Activated T-cell treated with anti-CD3 and anti-CD28 coated beads, Interleukin-2, amount 50 U/mL, for 4 hours (primary cell): ENCODE measurements at places on chromosomes 6 and 20.

DNA sequence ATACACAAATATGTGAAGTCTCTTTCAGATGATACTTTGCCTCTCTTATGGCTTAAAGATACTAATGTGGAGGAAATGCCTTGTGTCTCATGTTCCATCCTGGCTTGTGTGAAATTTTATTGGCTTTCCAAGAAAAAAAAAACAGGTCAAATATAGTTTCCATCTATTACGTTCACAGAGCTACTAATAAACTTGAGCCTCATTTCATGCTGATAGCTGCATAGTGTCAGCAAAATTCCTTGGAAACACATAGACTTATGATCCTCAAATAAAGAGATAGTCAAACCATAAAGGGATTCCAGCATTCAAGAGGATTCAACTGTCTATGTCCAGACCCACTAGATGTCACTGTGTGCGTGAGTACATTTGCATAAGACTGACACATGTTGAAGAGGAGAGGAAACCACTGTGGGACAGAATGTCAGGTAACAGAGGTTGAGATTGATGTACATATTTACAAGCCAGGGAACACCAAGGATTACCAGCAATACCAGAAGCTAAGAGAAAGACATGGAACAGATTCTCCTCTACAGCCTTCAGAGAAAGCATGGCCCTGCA, 266.6 kb downstream of the COL12A1 start:
- no peak for DNase-seq

GRCh38 chr6:2396846-2397630, 151.6 kb upstream of the GMDS start:
- no peak for DNase-seq

GRCh38 chr20:39462416-39462945, 500.3 kb downstream of the DHX35 start:
- DNase-seq, result no peak

DNA sequence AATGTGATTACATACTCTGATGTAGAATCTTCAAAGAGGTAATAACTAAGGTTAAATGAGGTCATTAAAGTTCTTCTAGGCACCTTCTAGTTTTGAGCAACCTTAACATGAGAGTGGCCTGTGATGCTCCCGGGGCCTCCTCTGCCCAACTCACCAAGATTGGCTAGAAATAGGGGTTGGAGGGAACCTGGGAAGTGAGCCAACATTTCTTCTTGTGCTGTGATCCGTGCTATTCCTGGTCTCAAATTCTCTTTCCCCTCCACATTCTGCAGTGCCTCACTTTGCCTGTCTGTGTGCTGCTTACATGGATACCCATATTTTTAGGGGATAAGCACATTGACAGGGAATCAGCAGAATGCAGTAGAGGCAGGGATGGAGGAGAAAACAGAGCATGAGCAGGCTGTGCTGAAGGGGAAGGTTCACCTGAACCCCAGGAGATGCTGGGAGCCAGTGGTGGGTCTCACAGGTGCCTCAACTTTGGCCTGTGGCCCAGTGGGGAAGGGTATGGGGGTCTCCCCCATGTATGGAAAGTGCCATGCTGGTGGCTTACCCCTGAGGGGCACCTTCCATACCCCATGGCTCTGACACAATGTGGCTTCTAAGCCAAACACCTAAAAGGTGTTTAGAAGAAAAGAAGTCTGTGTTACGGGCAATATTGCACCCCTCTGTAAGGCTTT, 164.7 kb upstream of the CHD6 start:
- no peak for DNase-seq

DNA sequence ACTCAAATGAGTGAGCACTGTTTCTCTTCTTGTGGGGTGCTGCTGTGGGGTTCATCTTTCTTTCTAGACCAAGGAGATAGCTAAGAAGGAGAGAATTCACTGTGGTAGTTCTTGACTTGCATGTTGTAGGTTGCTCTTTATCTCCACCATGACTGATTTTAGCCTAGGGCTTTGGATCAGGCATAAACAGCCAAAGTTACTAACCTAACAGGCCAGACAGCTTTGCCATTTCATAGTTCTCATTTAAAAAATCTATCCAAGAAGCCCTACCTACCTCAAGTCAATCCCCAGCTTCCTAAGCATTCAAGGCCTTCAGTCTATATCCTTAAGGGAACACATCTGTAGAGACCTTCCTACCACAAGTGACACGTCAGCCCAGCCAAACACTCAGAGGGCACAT, 107.9 kb upstream of the CARMIL1 start:
- no peak for DNase-seq

- no peak for DNase-seq
These were observed 333.7 kb downstream of the ZFAND3 start for GRCh38 chr6:38153076-38153797.

DNA sequence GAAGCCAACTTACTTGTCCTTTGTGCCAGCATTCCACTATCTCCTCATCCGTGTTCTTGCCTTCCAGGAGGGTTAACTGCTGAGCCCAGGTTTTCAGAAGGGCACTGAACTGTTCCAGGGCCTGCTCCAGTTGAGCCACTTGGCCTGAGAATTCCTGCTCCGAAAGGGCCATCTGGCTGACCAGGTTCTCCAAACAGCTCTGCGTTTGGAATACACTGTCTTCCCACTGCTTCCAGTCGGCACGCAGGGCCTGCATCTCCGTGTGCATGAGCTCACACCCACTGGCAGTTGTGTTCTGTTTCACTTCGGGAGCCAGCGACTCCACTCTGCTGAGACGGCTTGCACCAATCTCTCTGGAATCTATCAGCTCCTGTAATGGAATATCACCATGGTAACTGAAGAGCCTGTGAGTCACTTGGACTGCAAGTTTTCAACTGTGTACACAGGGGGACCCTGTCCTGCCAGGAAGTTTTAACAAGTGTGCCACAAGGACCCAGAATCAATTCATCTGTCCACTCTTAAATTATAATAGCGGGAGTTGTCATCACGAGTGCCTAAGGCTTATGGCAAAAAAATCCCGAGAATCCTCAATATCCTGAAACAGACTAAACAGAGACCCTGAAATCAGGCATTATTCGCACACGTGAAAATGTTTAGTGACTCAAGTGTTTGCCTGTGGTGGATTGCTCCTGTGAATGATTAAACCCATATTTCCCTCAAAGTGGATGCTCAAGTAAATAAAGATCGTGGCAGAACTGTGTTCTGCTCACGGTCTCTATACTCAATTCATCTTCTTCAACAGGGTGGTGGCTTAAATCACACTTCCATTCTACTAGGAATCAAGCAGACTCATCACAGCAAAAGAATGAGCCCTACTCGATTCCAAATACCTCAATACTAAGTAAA, 255.9 kb downstream of the SYNE1 start:
- DNase-seq, result no peak

GRCh38 chr6:34912715-34913464, 23.8 kb downstream of the ANKS1A start:
- peak; percentile 7 for DNase-seq

GRCh38 chr20:47857569-47858464, 72.5 kb upstream of the SULF2 start:
- no peak for DNase-seq

DNA sequence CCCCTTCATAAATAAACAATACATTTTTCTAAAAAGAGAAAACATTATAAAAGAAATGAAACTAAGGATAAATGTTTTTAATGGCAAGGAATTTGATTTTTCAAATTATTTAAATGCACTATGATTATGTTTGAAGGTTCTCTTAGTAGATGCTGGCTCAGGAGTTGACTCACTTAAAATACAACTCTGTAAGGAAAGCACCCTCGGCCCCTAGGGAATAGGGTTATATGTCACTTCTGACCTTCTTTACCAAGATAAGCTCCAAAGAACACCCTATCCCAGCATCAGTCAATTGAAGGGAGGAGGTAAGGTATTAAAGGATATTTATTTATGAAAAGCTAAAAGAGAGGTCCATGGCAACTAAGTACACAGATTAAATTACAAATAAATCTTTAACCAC, 6.8 kb downstream of the SNAP91 start:
- DNase-seq, result no peak

DNA sequence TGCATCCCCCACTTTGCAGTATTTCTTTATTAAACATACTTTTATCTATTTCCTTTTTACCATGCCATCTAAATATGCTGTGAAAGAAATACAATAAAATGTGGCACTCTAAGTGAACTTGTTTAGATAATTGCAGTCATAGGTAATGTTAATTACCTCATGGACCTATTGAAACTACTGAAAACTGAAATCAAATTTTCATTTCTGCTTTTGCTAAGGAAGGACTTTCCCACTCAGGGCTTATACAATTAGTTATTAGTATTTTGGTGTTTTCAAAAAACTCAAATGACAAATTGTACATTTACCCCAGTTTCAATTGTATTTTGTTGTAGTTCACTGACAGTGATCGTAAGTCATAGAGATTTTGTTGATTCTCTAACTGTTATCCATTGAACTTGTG, 88.4 kb downstream of the ID4 start:
- no peak for DNase-seq

DNA sequence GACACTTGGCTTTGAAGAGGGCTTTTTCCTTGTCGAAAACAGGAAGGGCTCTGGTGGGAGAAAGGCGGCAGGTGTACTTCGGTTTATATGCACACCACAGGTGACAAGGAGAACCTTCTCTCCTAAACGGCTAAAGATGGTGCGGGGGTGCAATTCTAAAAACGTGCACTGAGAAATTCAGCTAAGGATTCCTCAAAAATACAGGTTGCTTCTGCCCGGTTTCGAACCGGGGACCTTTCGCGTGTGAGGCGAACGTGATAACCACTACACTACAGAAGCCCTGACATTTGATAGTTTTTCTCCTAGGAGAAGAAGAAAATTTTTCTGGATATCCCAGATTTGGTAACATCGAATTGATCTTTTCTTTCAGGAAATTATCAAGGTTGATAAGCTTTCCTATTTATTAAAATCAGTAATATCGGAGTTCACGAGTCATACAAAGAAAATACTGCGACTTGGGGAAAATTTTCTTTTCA, 32.0 kb downstream of the POM121L2 start:
- DNase-seq, result no peak

DNA sequence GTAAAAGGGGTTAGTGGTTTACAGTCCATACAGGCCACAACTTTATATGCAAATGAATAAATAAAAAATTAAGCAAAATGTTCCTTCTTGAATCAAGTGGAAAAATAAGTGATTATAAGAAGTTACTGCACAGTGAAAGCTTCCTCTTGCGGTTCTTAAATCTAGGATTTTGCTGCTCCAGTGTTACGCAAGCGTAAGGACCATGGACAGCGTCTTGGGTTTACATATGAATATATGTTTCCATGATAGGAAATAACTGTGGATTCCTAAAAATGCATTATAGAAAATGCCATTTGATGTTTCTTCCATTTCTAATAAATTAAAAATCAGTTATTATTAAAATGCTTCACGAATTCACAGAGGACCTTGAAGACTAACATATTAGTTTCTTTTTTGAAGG, 176.6 kb upstream of the POU3F2 start:
- no peak for DNase-seq

- no peak for DNase-seq
These were observed 26.5 kb upstream of the ARMH2 start for GRCh38 chr6:24825130-24825630.

- no peak for DNase-seq
These were observed 88.8 kb upstream of the NFATC2 start for GRCh38 chr20:51631011-51631950.

- peak; percentile 37 for DNase-seq
These were observed 80.3 kb downstream of the BACH2 start for GRCh38 chr6:90216072-90216977.

- no peak for DNase-seq
These were observed 12.6 kb upstream of the SLPI start for GRCh38 chr20:45266977-45267376.

DNA sequence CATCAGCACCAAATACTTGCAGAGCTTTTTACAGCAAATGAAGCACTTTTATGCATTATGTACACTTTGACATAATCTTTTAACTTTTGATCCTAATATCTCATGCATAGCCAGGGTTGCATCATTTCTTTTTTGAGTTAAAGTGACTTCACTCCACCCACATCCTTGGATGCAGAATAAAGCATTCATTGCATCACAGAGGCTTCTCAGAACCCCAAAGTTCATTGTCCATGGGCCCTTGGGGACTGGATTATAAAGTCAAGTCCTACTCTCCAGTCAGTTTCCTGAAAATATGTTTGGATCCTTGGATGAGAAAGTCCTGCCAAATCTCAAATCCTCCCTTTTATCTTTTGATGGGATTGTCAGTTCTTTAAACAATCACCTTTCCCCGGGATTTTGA, 10.6 kb upstream of the EFHC1 start:
- no peak for DNase-seq

DNA sequence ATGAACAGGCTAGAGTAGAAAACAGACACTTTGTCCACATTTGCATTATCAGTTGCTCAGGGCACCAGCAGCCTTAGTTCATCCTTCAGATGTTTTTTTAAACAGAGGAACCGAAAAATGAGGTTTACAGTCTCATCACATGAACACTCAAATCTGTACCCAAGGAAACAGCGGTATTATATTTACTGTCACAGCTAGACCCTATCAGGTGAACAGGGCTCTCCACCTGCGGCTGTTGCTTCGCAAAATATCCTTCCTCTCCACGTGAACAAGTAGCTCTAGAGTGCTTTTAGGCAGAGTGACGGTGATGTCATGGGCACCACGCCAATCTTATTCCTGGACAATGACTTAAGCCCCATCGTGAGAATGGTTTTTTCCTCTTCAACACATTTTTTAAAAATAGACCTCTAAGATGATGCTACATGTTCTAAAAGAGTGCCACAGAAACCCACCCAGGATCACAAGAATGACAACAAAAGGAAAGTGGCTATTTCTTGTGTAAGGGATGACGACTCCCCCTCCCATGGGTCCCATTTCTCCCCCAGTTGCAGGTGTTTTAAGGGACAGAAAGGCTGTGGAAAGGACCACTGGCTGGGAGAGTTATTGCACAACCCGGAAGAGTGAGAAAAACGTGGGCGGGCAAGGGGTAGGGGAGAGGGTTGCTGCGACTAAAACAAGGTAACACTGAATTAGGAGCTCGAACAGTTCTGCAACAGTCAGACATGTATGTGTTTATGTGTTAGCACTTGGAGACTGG, 77.7 kb downstream of the EFHC1 start:
- DNase-seq, result no peak

DNA sequence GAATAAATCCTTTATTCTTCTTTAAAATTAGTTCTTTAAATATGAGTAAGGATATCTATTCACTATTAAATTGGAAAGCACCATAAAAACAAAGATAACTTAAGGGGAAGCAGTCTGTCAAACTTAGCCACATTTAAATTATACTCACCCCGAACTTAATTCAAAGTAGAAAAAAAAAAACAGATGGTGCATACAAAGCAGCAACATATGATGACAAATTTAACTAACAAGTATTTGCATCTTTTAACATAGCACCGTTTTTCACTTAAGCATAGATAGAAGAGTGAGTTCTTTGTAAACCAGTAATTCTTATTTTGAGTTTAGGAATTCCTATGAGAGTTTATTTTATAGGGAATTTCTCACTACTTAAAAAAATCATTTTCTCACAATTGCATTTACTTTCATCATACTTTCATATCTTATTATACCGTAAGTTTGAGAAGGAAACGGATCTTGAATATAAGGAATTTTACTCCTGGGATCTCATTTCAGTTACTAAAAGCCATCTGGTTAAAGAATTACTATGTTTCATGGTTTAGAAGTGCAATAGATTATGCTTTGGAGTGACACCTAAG, 828.2 kb upstream of the MAP3K7 start:
- DNase-seq, result no peak
